ENCODE measurements at places on chromosomes 2 and 18. TPM values are rescaled to one million over a fixed set of nuclear protein-coding genes. Genes with fewer than 3 reads are reported as not detected.

GPBAR1 gene
- total RNA-seq: not detected

CNGA3 gene
- not detected for total RNA-seq

CD226 gene
- 0.91 TPM for total RNA-seq

FBXO36 gene
- 6.2 TPM for total RNA-seq

FRZB gene
- total RNA-seq: not detected

CCDC141 gene
- total RNA-seq: not detected

CSRNP3 gene
- total RNA-seq: 2.7 TPM

ITPRIPL1 gene
- total RNA-seq: 2.4 TPM

GRCh38 chr2:219778189-219778588 is 150.8 kb downstream of the SLC4A3 start:
- DNase-seq: no peak

DNA sequence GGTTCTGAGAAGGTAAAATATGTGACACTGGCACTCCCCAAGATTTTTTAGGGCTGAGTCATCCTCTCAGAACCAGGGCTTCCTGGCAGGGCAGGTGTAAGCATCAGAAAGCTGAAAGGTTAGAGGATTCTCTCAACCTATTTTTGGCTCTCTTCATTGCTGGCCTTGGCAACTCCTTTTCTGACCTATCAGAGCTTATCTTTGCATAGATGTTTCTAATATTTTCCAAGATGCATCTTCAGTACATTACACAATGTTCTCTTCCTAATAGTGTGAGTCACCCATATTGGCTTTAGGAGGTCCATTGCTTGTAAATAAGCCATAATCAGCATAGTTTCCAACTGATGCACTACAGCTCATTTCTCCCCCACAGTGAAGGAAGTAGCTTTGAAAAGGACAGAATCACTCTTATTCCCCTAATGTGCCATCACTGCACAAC is 2008.4 kb upstream of the PIK3C3 start:
- no peak for DNase-seq

- DNase-seq: no peak
Measured at GRCh38 chr2:54672590-54673456, 50.6 kb upstream of the EML6 start.

DNA sequence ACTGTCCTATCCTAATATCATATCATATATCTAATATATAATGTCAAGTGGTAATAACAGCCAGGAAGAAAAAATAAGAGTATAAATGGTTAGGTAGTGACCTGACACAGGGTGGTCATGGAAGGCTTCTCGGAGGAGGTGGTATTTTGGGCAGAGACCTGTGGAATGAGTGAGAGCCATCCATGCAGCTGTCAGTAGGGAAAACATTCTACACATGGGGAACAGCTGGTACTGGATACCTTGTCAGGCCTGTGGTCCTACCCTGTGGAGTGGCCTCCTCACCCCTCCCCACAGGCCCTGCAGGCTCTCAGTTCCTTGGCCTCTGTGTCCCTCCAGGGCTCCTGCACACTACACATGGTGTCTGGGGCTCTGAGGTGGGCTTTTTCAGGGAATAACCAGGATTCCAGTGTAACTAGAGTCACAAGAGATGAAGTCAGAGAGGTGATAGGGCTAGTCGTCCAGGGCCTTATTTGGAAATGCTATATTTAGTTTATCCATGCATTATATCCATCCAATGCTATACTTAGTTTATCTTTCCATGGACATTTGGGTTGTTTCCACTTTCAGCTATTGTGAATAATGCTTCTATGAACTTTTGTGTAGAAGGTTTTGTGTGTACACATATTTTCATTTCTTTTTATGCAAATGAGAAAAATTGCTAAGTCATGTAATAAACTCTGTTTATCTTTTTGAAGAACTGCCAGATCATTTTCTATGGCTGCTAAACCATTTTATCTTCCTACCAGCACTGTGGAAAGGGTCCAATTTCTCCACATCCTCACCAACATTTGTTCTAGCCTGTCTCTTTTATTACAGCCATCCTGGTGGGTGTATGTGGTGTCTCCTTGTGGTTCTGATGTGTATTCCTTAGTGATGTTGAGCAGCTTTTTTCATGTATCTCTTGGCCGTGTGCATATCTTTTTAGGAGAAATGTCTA is 75.6 kb downstream of the TPGS2 start:
- no peak for DNase-seq

GRCh38 chr2:41283079-41283775 is 764.6 kb upstream of the PKDCC start:
- no peak for DNase-seq

DNA sequence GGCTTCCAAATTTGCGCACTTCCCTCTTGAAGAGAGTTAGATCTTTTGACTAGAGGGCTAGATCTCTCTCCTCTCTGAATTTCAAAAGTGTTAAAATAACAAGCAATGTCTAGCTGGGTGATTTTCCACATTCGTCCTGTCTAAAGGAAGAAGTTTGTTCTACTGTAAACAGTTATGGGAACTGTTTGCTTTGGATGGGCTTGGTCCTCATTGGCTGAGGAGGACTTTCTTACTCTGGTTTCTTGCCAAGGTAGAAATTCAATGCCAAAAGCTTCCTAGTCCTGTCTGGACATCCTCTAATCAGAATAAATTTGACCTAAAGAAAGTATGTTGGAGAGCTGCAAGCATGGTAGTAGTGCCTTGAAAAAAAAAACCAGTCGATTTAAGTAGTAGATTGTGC is 47.4 kb upstream of the RAPH1 start:
- DNase-seq: no peak

GRCh38 chr18:8260827-8261226 is 348.4 kb upstream of the RAB12 start:
- DNase-seq: no peak

- no peak for DNase-seq
Measured at GRCh38 chr2:169119851-169120250, 50.5 kb downstream of the DHRS9 start.

GRCh38 chr2:207248702-207249377 is 83.1 kb upstream of the KLF7 start:
- DNase-seq: peak; percentile 41

DNA sequence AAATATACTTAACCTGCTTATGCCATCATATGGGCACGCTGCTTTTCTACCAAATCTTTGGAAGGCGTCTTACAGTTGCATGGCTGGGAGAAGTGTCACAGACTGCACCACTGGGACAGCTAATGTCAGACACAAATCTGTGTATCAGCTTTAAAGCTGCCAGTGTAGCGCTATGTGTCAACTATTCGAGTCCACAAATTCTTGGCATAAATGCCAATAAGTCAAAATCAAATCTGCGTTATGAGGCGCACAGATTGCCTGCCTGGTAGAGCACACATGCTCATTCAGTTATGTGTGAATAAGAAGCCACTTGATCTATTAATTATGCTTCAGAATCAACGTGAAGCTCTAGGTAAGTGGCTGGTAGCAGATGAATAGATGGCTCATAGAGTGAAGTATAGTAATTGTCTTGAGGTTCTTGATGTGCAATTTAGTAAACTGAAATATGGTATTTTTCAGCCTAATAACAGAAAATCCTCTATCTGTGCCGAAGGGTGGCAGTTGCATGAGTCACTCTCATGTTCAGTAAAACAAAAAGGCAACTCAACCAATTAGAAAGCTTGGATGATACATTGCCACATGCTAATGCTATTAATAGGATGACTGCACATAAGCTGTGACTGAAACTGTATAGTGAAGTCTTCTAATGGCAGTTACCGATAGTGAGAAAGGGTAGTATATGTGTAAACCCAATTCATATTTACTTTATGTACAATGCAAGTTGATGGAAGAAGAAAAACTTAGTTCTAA is 52.0 kb downstream of the DCC start:
- DNase-seq: no peak

GRCh38 chr2:15941871-15942710 is 1.7 kb downstream of the MYCN start:
- peak; percentile 39 for DNase-seq

DNA sequence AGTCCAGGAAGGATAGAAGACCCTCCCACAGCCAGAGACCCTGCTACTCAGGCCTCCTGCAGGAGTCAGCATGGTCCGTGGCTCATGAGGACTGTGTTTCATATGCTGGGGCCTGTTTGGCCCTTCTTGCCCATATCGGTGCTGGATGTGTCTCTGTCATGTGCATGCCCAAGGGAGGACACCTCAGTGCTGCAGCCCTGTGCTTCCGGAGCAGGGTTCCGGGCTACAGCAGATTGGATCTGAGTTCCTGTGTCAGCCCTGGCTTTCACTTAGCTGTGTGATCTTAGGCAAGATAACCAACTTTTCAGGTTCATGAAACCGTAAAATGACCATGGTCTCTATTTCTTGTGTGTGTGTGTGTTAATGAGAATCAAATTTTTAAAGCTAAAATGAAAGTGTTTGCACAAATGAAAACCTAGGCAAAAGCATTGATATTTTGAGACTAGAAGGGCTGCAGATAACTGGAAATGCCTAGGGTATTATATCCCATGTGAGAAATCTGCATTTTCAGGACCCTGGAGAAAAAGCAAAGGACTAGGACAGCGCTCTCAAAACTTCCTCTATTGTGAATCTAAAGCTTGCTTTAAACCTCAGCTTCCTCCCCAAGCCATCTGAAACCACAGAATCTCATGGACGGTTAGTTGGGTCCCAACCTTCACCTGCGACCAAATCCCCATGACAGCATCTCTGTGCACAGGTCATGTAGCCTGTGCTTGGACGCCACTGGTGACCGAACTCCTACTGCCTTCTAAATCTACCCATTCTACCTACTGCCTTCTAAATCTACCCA is 58.8 kb upstream of the CAPN13 start:
- no peak for DNase-seq

DNA sequence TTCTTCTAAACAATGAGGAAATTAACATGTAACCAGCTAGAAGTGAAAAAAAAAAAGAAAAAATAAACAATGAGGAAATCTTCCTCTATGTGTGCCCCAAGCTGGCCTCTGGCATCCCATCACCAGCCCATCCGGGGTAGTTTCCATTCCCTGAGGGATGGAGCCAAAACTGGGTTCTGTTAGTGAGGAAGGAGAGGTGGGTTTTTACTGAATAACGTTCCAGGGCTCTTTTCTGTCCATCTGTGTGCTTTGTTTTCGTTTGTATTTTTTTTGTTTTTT is 9.7 kb downstream of the EFHD1 start:
- no peak for DNase-seq

GRCh38 chr2:207993151-207993763 is 32.1 kb downstream of the PLEKHM3 start:
- DNase-seq: peak; percentile 48

GRCh38 chr2:201931951-201932350 is 101.7 kb upstream of the FZD7 start:
- DNase-seq: peak; percentile 44

GRCh38 chr2:34161549-34161948 is 562.5 kb upstream of the FAM98A start:
- DNase-seq: no peak

GRCh38 chr18:80157708-80158343 is 48.8 kb downstream of the ADNP2 start:
- peak; percentile 57 for DNase-seq
